ENCODE measurements at places on chromosomes 5 and 9. TPM values are rescaled to one million over a fixed set of nuclear protein-coding genes. Genes with fewer than 3 reads are reported as not detected.
A peak's percentile ranks its signal among the peaks of the same experiment; 100 is the strongest.

- no peak for ATAC-seq
Measured at GRCh38 chr5:57422341-57422740, 60.3 kb downstream of the ACTBL2 start.

DNA sequence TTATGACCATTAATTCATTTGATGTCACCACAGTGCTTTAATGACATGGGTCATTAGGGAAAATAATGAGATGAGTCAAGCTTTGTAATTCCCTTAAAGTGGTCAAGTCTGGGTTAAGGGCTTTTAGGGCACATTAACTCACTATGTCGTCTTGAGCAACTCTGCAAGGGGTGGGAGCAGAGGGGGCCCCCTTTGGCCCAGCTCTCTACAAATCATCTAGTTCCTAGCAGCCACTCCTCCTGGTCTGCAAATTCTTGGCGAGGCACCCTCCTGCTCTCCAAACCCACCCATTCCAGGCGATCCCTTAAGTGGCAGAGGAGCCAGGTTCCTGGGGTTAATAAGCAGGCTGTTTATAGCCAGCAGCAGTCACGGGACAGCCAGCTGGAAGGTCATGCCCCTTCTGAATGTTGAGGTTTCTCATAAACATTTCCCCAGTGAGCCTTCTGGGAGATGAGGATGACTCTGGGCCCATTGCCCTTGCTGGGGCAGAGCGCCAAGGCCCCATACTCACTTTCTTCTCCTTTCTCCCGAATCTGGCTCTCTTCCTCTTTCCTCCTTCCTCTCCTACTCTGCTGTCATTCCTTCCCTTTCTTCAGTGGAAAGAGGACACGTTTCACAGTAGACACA, 14.3 kb upstream of the GPX3 start:
- peak; percentile 5 for ATAC-seq

DNA sequence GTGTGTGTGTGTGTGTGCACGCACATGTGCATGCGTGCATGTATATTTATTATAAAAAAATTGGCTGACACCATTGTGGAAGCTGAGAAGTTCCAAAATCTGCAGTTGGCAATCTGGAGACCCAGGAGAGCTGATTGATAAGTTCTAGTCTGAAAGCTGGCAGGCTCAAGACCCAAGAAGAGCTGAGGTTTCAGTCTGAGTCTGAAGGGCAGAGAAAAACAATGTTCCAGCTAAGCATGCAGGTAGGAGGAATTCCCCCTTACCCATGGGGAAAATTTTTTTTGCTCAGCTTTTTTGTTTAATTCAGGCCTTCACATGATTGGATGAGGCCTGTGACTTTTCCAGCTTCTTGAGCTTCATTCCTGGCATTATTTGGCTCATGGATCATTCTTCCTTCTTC, 31.2 kb upstream of the ACTBL2 start:
- no peak for ATAC-seq

GRCh38 chr9:98575379-98576346, 133.1 kb downstream of the GABBR2 start:
- no peak for ATAC-seq

- no peak for ATAC-seq
Measured at GRCh38 chr5:135432113-135432512, 15.0 kb downstream of the DCANP1 start.

- no peak for ATAC-seq
Measured at GRCh38 chr9:133706307-133707050, 31.7 kb downstream of the SARDH start.

- peak; percentile 17 for ATAC-seq
Measured at GRCh38 chr5:64690417-64691151, at the start of gene SHISAL2B. SHISAL2B (plus strand) TSS chr5:64690503; CDS start chr5:64690624, 121 bp downstream.

DNA sequence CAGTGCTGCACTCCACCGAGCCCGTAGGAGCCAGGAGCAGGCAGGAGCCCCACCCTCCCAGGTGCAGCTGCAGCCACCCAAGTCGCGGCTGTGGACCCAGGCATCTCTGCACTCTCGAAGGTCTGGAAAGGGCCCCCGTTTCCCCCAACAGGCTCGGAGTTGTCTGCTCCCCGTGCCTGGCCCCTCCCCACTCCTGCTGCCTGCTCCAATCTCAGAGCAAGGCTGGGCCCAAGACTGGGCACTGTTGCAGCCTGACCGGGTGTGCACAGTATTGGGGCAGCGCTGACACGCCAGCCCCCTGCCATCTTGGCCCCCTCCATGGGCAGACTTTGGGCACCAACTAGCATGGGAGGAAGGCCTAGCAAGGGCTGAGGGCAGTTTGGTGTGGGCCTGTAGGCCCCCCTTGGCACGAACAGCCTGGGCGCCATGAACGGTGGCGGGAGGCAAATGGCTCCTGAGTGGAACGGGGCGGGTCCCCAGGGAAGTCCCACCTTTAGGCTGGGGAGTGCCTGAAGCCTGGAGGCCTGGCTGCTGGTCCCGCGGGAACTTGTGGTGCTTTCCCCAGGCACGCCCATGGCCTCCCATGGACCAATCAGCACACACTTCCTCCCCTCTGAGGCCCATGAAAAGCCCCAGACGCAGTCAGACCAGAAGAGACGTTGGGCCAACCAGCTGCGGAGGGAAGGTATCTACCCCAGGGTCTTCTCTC, 60.4 kb downstream of the PSAT1 start:
- ATAC-seq: no peak

- no peak for ATAC-seq
Measured at GRCh38 chr5:130111746-130112145, 207.5 kb downstream of the CHSY3 start.

- no peak for ATAC-seq
Measured at GRCh38 chr5:173243831-173244305, 8.9 kb upstream of the NKX2-5 start.

- no peak for ATAC-seq
Measured at GRCh38 chr9:135440620-135441019, 39.0 kb upstream of the PPP1R26 start.

- no peak for ATAC-seq
Measured at GRCh38 chr9:102295188-102295587, 556.7 kb upstream of the GRIN3A start.

GRCh38 chr5:121688126-121688525, 163.6 kb upstream of the FTMT start:
- ATAC-seq: no peak

The SLC6A7 gene
- total RNA-seq: not detected

The PCDHGA9 gene
- 3.1 TPM for total RNA-seq

The MYOZ3 gene
- total RNA-seq: not detected

The GCNT4 gene
- 1.4 TPM for total RNA-seq

The BAG1 gene
- 95.3 TPM for total RNA-seq

The PNPLA7 gene
- total RNA-seq: 1.0 TPM

The RALGPS1 gene
- 6.8 TPM for total RNA-seq

The RMI1 gene
- 6.7 TPM for total RNA-seq

The MEGF10 gene
- 0.12 TPM for total RNA-seq

The TMEM8B gene
- total RNA-seq: 1.7 TPM

The ASS1 gene
- total RNA-seq: 101 TPM

The EPB41L4A gene
- 35.1 TPM for total RNA-seq

The ELOVL7 gene
- total RNA-seq: 5.3 TPM

The ATP10B gene
- 12.1 TPM for total RNA-seq

The PCDHGA5 gene
- total RNA-seq: 0.72 TPM

The UBAP1 gene
- total RNA-seq: 63.9 TPM

All from esophagus mucosa (tissue), 1 donor.